ENCODE measurements at places on chromosomes 2 and 18.

DNA sequence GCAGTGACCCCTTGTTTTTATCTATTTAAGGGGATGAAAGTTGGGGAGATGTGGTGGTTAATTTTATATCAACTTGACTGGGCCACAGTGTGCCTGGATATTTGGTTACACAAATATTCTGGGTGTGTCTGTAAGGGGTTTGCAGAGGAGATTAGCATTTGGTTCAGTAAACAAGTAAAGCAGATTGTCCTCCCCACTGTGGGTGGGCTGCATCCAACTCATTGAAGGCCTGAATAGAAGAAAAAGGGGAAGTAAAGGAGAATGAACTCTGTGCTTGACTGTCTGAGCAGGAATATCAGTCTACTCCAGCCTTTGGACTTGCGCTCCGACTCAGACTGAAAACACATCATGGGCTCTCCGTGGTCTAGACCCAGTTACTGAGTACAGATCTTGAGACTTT, 80.9 kb downstream of the GCA start:
- no peak for DNase-seq

- no peak for DNase-seq
These were observed 18.0 kb upstream of the KLHL23 start for GRCh38 chr2:169715379-169716237.

- no peak for DNase-seq
These were observed 187.3 kb upstream of the ID2 start for GRCh38 chr2:8494589-8494988.

GRCh38 chr2:43491065-43491639, 104.7 kb downstream of the THADA start:
- DNase-seq: no peak

DNA sequence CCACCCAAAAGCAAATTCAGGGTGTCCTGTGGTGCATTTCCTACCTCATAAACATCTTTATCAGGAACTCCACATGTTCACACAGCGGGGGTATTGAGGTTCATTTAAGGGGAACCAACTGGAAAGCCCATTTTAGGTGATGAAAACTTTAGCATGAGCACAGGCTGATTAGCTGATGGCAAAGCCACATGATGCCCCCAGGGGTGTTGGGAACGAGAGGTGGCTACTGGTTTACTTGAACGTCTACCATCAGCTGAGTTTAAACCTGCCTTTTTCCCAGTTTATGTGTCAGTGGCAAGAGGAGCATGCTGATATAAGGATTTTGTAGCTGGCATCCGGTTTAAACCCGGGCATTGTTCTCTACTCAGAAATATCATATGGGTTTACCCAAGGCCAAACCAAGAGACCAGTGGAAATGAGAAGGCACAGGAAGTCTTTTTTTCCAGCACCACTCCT, 54.5 kb upstream of the UPP2 start:
- DNase-seq: no peak

- DNase-seq: peak; percentile 53
These were observed 49.5 kb downstream of the C2orf42 start for GRCh38 chr2:70141212-70141901.

DNA sequence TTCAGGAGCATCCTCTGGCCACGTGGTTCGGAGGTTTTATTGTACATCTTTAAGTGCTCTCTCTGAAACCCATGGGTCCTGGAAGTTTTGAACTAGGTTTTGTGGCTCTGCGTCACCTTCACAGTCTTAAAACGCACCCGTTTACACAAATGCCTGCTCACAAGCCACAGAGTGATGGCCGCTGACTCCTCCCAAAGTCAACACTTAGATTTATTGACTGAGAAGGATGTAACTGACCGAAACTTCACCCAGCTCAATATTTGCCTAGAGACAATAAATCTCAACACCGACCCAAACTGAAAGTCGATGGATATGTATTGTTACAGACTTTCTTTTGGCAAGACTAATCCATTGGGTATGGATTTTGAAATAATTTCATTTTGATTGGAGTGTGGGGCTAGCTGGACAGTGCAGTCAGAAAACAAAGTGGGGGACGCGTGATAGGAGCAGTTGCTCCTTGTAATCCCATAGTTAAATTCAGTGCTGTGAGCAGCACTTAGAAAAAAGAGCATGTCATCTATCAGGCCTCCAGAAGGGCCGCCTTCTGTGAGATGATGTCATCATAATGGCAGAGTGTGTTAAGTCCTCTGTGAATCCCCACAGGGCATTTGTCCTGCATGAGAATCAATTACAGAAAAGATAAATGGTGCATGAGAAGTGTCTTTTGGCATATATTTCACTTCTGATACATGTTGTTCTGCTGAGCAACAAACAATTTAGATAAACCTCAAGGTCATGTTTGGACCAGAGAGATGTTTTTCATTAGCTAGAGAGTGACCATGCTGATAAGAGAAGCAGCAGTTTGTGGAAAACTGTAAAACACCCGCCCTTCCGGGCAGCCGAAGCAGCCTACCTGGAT, 183.7 kb downstream of the INO80D start:
- no peak for DNase-seq

GRCh38 chr2:224909885-224910573, 132.2 kb downstream of the DOCK10 start:
- DNase-seq: no peak

GRCh38 chr2:176234156-176234555, 35.1 kb upstream of the MTX2 start:
- DNase-seq: no peak

DNA sequence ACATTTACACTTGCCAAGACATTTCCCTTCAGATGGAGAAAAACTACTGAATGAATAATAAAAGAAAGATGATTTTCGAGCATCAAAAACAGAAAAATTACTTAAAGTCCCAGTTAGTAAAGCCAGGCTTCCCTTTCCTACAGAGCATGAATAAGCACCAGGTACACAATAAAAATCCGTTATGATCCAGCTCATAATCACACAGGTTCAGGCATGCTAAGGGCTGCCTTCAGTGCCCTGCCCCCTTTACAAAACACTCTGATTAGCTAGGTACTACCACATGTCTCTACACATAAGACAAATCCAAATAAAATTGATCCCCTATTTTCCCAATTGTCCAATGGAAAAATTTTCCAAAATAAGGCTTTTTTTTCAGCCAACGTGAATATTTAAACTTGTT, 413.2 kb upstream of the LRATD1 start:
- no peak for DNase-seq

DNA sequence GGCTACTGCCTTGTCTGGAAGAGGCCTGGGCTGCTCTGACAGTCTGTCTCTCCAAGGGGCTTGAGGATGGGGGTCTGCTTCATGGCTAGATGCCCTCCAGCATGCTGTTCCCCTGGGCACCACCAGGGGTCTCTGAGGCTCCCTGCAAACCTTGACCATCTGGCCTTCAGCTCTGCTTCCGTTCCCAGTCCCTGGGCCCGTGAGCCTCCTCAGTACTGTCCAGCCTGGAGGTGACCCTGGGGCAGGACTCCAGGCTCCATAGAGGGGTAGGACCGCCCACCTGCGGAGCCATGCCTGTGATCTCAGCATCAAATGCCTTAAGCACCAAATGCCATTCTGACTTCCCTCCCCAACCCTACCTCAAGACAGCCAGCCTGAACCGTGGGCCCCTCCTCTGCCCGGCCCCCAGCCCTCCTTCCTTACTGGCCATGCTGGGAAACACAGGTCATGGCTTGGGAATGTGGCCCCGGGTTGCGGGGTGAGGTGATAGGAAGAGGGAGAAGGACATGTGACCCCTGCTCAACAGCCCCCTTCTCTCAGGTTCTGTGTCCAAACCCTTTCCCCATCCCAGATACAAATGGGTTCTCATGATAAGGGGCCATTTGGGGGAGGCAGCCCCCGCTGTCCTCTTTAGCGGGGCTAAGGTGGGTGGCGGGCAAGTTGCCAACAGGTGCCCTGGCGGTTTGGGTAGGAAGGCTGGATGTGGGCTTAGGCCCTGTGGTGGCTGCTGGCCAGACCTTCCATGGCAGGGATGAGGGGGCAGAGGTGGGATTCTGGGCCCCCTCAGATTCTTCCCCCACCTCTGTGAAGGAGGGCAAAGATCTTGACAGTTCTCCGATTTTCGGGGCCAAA, 25.0 kb downstream of the SPEG start:
- peak; percentile 32 for DNase-seq

DNA sequence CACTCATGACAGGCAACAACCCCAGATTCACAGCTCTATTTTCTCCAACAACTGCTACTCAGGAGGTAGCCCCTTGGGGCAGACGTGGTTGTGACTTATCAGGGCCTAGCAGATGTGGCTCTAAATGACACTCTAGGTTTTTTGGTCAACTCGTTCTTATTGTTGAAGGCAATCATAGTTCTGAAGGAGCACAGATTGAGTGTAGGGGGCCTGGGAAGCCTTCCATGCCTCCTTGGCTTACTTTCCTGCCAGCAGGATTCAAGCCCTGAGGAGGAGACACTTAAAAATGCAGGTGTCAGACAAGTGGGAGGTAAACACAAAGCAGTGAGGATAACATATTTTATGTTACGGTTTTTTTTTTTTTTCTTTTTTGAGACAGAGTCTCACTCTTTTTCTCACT, 23.5 kb upstream of the SUCLG1 start:
- DNase-seq: no peak

GRCh38 chr18:36821681-36822080, 7.1 kb downstream of the TPGS2 start:
- DNase-seq: no peak

GRCh38 chr2:105732101-105732500, 12.6 kb upstream of the NCK2 start:
- DNase-seq: no peak

DNA sequence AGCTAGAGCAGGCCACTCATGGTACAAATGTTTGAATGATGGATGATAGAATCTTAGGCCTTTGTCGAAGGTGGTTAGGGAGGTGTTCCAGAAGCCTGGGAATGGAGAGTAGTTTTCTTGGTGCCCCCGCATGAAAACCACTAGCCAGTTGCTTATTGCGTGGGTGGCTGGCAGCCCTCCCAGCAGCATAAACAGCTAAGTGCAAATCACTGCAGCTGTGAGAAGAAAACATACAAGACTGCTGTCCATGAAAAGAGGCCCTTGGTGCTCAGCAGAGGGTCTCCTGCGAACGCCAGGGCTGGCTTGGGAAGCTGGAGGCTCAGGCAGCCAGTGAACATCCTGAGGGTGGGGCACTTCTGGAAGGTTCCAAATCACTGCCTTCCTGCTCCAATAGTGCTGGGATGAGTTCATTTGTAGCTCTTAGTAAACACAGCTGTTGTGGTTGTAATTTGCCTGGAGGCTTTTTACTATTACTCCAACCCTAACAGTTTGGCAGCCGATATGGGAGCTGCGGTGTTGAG, 118.8 kb downstream of the MGAT5 start:
- no peak for DNase-seq

DNA sequence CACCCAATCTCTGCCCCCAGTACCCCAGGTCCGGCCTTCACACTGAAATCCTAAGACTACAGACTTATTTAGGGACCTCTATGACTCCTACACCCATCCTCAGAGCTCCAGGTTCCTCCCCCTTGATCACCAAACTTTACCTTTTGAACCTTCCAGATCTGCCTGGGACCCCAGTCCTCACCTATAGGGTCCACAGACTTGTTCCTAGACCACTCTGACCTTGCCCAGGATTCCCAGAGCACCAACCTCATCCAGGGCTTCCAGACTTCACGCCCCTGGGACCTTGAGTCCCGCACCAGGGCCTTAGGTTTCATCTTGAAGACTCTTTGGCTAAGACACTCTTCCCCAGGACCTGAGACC, 462 bp downstream of the CHCHD5 start:
- no peak for DNase-seq

GRCh38 chr2:196592911-196593881, 46.3 kb upstream of the CCDC150 start:
- no peak for DNase-seq

DNA sequence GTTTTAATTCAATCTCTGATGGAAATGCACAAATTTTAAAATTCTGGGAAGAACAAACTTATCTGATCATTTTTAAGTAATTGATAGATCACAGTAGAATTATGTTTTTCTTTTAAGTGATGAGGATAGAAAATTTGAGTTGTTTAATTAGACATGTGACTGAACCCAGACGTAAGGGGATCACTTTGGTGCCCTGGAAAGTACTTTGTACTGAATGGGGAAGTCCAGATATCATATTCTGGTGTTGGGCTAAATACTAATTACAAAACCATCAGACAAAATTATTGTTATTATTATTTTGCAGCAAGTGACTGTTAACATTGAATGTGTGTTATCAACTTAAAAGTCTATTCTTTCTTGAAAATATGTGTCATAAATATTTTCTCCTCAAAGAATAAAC, 994.6 kb downstream of the TSN start:
- no peak for DNase-seq

GRCh38 chr18:34771958-34772357, 61.9 kb downstream of the DTNA start:
- no peak for DNase-seq

GRCh38 chr2:112340475-112341267, 65.3 kb downstream of the ZC3H6 start:
- no peak for DNase-seq

DNA sequence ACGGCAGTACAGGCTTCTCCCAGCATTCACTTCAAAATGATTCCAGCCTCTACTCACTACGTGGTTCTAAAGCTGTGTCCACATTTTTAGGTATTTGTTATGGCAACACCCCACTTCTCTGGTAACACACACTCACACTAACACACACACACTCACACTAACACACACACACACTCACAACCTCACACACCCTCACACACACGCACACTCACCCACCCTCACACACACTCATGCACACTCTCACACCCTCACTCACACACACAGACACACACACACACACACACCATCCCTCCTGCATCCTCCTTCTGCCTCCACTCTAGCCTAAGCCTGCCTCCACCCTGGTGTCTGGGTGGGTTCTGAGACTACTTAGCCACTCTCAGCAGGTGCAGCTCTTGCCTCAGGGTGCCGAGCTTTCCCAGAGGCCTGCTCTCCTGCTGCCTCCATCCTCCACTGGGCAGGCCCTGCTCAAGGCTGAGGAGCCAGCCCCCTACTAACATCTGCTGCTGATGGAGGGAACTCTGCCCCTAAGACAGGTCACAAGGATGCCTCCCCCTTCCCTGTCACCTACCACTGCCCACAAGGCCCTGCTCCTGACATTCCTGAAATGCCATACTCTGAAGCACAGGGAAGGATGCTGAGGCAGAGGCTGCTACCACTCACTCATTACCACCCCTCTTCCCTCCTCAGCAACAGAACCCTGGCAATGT, 63.9 kb downstream of the NCAPH start:
- DNase-seq: no peak

DNA sequence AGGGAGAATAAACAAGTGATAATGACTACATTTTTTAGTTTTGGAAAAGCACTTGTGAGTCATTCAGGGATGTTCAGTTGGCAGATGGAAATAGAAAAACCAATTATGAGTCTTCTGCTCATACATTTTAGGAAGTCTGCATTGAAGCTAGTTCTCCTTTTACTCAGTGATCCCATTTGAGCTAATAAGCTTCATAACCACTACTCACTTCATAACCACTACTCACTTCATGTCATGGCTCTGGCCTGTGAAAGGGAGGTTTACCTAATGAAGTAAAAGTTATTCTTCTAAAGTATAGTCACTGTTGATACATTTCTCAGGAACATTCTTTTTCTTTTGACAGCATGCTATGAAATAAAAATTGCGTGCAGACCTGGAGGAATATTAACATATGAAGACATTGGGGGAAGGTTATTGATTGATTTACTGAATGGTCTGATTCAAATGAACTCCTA, 948.7 kb downstream of the TSN start:
- no peak for DNase-seq

Measured in activated CD4-positive, alpha-beta T cell treated with anti-CD3 and anti-CD28 coated beads, Interleukin-2, amount 50 U/mL, for 1 hour (primary cell).